Hematopoietic multipotent progenitor cell (in vitro differentiated cells): ENCODE measurements at places on chromosomes 16 and 17.

DNA sequence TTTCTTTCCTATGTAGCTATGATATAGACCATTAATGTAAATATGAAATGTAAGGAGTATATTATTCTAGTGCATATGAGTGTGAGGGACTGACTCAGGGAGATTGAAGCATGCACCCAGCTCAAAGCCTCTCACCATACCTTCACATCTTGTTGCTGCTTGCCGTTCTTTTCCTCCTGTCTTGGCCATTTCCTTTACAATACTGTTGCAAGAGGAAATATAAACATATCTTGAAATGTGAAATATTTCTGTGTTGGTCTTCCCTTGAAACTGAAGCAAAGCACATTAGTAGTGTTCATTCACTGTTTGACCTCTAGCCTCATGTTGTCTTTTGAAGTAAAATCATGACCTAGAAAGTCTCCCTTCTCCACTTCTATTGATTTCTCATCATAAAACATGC lies 46.6 kb downstream of the PHKB start:
- no peak for DNase-seq

GRCh38 chr16:4089251-4089810 lies 26.9 kb downstream of the ADCY9 start:
- no peak for DNase-seq

- no peak for DNase-seq
Observed at GRCh38 chr17:42748202-42748907, 3.5 kb upstream of the EZH1 start.

- no peak for DNase-seq
Observed at GRCh38 chr16:49959552-49960277, 65.3 kb upstream of the CNEP1R1 start.

GRCh38 chr17:51739245-51739886 lies 419.1 kb downstream of the CA10 start:
- no peak for DNase-seq

DNA sequence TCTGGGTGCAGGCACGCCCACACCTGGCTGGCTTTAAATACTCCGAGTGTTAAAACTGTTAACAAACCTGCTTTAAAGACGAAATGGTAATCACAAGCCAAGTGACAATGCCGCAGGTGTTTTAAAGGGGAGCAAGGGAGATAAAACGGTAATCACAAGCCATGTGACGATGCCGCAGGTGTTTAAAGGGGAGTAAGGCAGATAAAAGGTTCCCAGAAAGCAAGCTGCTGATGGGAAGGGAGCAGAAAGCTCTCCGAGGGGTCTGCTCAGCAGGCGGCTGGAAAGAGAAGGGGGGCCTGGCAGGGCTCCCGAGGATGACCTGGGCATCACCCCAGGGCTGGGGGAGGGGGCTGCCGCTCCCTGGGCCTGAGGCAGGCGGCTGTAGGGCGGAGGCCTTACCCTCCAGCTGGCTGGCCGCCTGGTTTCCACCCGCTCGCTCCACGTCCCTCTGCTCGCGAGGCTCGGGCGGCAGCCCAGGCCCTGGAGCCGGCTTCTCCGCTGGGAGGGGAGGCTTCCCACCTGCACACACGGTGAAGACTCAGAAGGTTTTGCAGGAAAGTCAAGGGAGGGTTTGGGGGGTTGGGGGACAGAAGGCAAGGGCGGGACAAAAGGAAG lies 12.1 kb downstream of the NDUFAF8 start:
- DNase-seq, result no peak

- DNase-seq, result no peak
Observed at GRCh38 chr17:56131431-56131830, 21.8 kb upstream of the ANKFN1 start.

DNA sequence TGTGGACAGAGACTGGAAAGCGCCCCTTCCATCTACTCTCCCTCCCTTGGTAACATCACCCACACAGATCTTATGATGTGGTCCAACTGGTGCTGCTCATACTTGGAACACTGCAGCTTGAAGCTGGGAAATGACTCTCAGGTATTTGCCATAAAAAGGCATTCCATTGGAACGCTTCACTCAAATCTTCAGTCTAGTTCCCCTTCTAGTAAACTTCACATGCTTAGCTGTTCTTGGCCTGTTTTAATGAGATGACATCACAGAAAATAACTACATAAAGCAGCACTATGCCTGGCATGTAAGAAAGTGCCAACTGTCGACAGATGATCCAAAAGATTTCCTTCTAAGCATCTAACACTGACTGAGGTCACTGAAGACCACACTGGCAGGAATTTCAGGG lies 9.3 kb downstream of the ZNF263 start:
- no peak for DNase-seq

DNA sequence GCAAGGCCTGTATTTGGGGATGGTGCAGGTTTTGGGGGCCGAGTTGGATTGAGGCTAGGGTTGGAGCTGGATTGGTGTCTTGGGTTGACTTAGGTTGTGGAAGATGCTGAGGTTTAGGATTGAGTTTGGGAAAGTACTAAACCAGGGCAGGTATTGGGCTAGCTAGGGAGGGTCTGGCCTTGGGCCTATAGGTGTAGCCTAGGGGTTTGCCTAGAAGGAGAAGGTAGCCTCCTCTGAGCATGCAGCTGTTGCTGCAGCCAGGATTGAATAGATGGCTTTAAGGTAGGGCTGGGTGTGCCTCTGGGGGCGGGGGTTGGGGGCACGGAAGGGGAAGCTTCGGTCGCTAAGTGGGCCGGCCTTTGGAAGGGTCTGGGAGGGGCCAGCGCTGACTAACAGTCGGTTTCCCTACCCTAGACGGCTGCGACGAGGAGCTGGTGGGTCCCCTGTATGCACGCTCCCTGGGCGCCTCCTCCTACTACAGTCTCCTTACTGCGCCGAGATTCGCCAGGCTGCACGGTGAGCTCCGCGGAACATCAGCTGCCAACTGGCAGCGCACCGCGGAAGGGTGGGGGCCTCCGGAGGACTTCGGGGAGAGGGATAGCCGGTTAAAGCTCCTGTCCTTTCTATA lies 1.2 kb downstream of the CNTNAP1 start:
- DNase-seq, result no peak

GRCh38 chr16:87976665-87977064 lies 25.4 kb downstream of the BANP start:
- no peak for DNase-seq

- peak; percentile 39 for DNase-seq
Observed at GRCh38 chr16:10981697-10982216, 37.4 kb downstream of the CLEC16A start.

GRCh38 chr16:47132308-47132707 lies 11.4 kb downstream of the NETO2 start:
- peak; percentile 36 for DNase-seq

DNA sequence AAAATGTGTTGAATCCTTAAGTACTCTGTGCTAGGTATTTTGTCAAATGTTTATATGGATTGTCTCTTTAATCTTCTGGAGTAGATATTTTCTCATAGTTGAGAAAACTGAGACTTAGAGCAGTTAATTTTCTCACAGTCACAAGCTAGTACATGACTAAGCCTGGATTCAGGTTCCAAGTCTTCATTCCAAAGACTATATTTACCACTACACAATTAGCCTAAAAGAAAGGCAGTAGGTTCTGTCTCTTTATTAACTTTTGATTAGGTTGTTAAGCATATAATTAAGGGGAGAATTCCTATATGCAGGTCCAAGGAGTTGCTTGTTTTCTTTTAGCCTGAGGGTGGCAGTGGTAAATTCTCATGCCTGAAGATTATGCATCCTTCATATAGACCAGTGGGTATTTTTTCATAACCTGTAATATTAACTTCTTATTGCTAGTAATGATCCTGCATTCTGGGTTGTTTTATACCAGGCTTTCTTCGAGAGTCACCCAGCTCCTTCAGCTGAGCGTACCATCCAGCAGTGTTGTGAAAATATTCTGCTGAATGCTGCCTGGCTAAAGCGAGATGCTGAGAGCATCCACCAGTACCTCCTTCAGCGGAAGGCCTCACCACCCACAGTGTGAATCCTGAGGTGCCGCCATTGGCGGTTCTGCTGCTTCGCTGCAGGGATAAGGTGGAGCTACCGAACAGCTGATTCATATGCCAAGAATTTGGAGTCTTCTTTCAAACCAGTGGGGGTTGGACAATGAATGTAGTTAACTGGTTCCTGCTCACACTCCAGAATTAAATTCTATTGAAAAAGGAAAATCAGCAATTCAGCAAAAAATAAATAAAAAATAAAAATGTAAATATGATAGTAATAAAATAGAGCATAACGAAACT lies 28.2 kb upstream of the KPNB1 start:
- DNase-seq, result no peak

DNA sequence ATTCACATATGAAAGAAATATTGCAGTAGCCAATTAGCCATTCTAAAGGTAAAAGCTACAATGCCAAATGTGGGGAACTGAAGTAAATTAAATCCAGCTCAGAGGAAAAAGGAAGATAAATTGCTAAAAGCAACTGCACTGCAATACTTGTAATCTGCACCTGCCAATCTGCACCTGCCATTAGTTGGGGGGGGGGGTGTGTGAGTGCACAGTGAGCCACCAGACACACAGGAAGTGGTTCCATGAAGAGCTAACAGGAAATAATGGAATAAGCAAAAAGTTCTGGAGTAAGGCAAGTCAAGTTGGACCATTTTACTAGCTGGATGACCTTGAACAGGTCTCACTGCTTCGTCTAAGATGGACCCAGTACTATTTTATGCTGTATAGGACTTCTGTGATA lies 191.8 kb downstream of the PARN start:
- DNase-seq, result no peak

- no peak for DNase-seq
Observed at GRCh38 chr17:82054351-82055022, 2.8 kb downstream of the GPS1 start.

- DNase-seq, result no peak
Observed at GRCh38 chr17:76562734-76563148, 22.9 kb downstream of the PRCD start.

GRCh38 chr17:31596382-31597323 lies 205.2 kb downstream of the RAB11FIP4 start:
- no peak for DNase-seq

GRCh38 chr17:5763595-5764306 lies 179.4 kb upstream of the NLRP1 start:
- DNase-seq, result no peak

DNA sequence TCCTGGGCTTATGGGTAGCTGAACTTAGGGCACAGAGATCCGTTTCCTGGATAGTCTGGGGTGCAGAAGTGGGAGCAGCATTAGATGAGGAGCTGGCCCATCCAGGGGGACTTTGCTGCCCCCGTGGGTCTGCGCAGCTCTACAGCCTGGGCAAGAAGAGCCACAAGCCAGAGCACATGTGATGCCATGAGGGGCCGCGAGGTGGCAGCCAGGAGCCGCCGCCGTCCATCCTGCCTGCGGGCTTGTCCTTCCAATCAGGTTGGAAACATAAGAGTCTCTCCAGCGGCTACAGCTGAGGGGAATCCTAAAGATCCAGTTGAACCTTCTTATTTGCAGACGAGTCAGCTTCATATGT lies 21.9 kb downstream of the C1QTNF1 start:
- DNase-seq, result peak; percentile 75

DNA sequence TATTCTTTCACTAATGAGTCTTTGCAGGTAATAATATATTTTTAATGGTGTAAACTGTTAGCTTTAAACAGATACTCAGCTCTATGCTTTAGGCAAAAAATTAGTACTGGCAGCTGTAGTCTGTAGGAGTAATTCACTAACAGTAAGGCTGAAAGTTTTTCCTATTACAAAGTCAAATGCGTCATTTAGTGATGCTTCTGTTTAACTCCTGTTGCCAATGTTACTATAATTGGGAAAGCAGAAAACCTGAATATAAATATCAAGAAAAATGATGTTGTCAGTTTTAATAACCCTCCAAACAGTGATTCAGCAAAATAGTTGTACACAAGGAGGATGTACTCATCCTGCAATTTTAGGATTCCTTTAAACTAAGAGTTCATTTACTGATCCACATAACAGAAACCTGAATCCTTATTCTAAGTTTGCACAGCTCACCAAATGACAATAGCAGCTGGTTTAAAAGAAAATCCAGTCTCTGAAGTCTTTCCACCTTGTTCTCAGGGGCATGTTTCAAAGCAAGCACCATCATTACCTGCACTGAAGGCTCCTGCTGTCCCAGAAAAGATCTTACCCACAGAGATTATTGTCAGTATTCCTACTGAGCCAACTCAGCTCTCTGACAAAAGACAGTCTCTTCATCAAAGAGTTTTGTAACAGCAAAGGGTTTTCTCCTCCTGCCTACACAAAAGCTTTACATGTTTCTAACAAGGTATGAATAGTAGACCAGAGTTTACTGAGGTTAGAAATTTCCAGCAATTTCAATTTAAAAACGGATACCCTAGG lies 4.2 kb downstream of the CDR2 start:
- DNase-seq, result no peak

DNA sequence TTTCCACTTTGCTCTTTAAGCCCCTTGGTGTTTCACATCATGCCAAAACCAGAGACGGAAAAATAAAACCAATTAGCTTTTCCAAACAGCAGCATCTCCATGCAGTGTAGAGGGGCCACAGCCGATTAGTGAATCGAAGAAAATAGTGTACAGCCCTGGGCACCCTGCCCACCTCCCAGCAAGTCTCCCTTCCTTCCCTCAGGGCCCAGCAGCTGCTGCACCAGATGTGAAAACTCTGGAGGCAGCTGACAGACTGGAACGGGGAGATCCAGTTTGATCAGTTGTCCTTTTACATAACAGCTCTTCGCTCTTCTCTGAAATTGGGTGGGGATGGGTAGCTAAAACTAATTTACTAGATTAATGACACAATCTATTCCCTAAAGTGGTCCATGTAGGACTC lies 19.3 kb downstream of the TMEM11 start:
- DNase-seq, result no peak

DNA sequence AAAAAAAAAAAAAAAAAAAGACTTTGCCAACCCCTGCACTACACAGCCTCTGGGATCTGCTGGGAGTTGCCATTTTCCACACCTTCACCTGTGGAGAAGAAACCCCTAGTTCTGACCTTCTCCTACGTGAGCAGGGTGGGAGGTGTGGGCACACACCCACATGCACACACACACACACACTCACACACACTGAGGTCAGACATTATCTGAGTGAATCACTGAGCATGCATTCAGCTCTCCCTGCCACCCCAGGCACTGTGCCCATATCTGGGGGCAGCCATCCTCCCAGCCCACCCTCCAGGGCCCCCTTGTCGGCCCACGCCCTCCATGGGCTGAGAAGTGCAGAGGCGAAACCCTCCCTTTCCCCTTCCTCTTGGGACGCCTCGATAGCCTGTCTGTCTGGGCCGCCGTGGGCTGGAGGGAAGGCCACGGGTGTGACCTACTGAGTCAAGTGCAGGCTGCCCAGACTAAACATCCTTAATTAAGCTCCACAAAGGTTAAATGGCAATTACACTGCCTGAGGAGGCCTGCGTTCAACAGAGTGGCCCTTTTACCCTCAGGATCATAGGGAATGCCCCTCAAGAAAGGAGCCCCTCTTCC lies 143.8 kb downstream of the C16orf95 start:
- no peak for DNase-seq

DNA sequence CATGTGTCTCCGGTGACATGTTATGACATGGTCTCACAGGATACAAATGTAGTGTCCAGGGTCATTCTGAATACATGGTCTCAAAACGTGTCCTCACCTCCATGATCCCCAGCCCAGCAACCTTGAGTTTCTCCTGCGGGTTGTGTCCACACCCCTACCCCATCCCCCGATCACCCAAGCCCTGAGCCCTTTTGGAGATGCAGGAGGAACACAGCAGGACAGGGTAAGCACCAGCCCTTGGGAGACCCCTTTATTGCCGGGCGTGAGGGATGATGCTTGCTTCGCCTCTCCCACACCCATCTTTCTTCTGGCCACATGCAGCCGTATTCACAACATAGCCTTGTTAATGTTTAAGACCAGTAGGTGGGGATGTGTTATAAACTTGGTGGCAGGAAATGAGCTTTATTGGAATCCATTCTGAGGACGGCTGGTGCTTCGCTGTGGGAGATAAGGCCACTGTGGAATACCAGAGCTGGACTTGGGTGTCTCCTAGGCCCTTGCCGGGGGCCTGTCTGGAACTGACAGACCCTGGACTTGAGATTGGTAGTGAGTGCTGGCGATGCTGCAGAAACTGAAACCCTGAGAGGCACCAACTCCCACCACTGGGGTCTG lies 5.5 kb downstream of the TMEM132E start:
- DNase-seq, result no peak
